ENCODE measurements at places on chromosomes 7 and 10. TPM values are rescaled to one million over a fixed set of nuclear protein-coding genes. Genes with fewer than 3 reads are reported as not detected.
A peak's percentile ranks its signal among the peaks of the same experiment; 100 is the strongest.

The SPDYE5 gene
- not detected for total RNA-seq

DNA sequence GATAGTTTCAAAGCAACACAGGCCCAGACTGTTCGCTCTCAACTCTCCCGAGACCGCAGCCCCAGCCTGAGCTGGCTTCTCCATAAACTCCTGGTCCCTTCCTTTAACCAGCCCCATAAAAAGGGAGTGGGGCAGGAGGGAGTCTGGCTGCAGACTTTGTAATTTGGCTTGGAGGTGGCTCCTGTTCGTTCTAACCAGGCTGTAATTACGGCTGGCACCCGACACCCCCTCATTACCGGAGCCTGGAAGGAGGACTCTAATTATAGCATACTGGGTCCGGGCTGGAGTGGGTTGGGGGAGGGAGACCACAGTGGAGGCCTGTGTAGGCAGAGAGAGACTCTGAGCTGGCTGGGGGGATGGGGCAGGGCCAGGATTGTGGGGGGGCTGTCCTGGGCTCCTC, 49.7 kb downstream of the UNC5B start:
- no peak for DNase-seq

DNA sequence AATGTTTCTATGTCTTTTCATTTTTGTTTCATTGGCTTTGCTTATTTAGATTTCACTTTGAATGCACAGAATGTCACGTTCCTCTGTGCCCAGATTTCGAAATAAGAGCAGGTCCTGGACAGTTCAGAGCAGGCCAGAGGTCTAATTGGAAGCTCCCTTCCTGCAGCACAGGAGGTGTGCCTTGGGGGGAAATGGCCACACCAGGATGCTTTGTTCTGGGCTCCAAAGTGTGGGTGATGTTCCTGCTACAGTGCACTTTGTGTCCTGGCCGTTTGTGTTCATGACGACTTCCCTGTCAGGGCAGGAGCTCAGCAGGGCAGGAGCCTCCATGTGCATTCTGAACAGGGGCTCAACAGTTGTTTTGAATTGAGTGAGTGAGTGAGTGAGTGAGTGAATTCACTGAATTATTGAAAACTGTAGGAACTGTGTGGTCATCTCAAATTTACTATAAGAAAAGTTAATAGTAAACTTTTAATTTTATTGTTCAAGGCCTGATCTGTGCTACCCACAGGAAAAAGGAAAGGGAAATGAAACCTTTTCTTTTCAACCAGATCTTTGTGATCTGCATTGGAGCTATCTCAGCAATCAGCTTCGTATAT, 109.5 kb upstream of the GJD4 start:
- no peak for DNase-seq

The TCAF2 gene
- total RNA-seq, result 0.55 TPM

GRCh38 chr10:74675484-74675883, 150.9 kb upstream of the KAT6B start:
- DNase-seq, result no peak

GRCh38 chr10:25308278-25308677, 133.5 kb downstream of the GPR158 start:
- no peak for DNase-seq

GRCh38 chr10:95237376-95238170, 43.5 kb downstream of the ACSM6 start:
- no peak for DNase-seq

The SYCE1 gene
- 0.84 TPM for total RNA-seq

The AOAH gene
- 4.8 TPM for total RNA-seq

DNA sequence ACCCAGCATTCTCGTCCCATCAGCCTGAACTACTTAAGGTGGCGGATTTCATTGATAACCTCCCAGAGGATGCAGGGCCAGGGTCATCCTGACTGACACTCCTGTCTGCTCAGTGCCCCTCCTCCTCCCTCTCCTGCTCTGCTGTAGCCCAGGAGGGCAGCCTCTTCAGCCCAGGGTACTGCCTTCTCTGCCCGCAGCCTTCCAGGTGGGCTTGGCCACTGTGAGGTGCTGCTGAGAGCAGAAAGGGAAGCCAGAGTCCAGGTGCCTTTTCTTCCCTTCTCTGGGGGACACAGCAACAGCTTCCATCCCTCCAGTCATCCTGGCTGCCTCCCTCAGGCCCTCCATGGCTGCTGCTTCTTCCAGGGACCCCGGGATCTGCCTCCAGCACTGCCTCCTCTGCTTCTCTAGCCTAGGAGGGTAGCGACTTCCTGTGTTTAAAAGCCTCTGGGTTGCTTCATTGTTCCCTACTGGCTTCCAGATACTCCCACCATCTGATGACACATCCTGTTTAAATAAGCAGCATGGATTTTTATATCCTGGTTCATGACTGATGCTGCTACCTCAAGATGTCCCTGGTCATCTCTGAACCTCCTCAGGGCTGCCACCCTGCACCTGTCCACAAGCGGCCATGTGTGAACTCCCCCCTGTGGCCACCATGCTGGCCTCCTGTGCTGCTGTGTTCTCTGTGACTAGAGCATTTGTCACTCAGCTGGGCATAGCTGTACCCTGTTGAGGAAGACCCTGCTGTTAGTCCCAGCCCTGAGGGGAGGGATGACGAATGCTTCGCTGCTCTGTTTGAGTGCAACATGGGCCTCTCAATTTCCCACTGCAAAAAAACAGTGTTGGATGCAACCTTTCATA, 55.8 kb downstream of the AKR1C4 start:
- no peak for DNase-seq

- no peak for DNase-seq
These were observed 286.2 kb downstream of the RPS24 start for GRCh38 chr10:78319841-78320240.

DNA sequence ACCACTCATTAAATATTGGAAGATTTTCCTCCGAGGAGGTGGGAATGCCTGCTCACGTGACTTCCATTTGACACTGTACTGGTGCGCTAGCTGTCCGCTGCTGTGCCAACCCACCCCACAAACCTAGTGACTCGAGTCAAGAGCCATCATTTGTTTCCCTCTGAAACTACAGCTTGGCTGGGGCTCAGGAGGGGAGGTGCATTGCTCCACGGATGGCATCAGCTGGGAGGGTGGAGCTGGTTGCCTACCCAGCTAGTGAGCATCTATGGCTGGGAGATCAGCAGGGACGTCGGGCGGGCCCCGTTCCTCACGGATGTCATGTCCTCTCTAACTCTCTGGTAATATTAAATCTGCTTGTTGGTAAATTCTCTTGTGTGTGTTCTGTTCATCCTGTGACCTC, 9.5 kb upstream of the FOXL3 start:
- DNase-seq, result peak; percentile 5

GRCh38 chr7:151308256-151308655, 33.4 kb upstream of the NUB1 start:
- no peak for DNase-seq

DNA sequence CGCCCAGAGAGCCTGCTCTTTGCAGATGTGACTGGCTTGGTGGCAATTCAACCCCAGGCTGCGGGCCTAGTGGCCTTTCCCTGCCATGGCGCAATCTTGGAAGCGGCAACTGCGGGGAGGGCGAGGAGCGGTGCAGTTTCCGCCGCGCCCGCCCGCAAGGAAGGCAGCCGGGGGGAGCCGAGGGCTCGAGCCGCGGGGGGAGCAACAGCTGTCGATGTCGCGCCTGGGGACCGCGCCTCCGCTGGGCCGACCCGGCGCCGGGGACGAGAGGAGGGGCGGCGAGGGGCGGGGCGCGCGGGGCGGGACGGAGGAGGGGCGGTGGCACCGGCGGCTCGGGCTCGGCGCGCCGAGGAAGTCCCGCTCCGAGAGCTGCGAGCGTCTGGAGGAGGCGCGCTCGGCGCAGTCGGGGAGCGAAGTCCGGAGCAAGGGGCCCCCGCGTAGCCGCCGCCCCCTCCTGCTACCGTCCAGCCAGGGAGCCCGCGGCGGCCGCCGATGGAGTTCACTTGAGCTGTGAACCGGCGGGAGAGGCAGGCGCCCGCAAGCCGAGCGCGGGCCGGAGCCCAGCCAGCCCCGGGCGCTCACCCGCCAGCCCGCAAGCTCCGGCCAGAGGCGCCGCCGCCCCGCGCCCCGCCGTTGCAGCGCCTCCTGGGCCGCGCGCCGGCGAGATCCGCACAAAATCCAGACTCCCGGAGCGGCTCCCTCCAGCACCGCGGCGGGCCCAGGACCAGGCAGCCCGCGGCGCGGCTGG, 438.1 kb upstream of the GALNT17 start:
- DNase-seq, result peak; percentile 75

DNA sequence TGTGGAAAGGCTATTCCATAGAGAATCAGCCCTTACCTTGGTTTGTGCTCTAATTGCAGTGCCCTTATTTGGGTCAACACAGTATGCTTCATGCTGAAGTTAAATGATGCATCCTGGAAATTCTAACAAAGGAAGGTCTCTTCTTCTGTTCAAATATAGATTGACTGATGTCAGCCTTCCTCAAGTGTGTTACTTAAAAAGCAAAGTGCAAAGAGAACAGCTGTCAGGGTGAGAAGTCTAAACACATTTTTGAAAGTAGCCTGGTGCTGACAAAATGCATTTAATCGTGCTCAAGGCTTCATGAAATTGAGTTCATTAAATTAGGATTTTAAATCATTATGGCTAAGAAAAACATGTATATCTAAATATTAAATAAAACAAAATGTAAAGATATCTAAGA, 19.5 kb downstream of the AGR2 start:
- no peak for DNase-seq

GRCh38 chr7:66182920-66183319, 22.2 kb upstream of the TPST1 start:
- DNase-seq, result no peak

DNA sequence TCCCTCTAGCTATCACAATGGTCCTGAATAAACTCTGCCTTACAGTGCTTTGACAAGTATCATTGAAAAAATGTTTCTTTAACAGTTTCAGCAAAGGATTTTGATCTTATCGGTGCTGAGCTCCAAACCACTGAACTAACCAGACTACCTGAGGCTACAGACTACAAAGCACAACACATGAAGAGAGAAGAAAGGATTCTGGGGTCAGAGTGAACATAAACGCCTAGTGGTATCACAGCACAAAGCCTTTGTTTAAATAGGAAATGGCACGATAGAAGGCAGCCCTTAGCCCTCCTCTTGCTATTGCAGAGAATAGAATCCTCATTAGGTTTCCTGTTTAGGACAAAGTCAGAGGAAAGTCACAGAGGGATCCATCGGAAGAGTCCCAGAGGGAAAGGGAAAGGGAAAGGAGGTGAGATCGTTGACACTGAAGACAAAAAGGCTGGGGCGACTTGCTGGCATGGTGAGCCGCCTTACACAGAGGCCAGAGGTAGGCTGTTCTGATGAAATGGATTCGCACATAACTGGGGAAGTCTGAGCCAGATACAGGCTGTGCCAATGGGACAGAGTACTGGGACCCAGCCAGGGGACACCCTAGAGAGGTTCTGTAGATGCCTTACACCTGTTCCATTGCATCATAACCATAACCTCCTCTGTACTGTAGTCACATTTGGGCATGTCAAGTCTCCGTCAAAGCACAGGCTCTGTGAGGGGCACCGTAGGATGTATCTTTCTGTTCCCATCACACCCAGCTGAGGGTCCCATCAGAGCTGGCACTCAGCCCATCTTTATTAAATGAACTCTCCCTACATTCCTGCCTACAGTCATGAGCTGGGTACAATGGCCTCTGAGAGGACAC, 71.5 kb downstream of the XPNPEP1 start:
- DNase-seq, result no peak

- DNase-seq, result peak; percentile 17
These were observed 80.8 kb downstream of the NKX6-2 start for GRCh38 chr10:132705173-132705572.

DNA sequence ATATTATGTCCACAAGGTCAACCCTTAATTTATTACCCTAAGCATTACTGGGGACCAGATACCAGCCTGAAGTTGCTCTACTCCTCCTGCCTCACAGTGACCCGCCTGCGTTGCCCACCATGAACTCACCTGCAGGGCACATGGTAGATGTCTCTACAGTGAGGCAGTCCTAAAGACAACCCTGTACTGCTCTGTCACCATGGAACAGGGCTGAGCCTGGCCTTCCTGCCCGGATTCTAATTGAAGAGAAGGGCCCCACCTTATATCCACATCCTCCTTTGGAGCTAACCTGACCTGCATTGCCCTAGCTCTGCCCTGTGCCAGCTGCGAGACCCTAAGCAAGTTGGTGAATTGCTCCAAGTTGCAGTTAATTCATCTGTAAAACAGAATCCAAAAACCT, 4.1 kb downstream of the SH3PXD2A start:
- no peak for DNase-seq

DNA sequence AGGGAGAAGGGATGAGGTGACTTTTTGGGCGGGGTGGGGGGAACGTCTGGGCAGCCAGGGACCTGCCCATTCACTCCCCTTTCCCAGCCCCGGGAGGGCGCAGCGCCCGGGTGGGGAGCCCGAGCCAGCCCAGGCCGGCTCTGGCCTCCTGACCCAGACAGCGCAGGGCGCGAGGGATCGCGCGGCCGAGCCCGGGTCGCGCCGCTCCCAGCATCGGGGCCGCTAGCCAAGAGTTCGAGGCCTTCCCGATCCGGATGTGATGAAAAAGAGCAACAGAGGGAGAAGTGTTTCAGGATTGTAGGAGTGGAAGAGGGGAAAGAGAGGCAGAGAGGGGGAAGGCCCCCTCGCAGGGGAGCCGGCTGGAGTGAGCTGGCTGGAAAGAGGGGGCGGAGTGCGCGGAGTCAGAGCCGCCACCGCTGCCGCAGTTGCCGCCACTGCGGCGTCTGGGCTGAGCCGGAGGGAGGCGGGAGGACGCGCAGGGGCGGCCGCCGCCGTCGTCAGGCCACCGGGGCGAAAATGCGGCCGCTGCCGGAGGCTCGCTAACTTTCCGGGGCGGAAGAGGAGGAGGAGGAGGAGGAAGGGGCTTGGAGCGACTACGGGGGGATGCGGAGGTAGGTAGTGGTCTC, at the start of gene MDFIC:
TSS of gene MDFIC (plus strand) at position 69 of the 626 bp plus-strand sequence. CDS start 940 bp downstream, outside the sequence.
- DNase-seq, result peak; percentile 74

The LRGUK gene
- 0.12 TPM for total RNA-seq

GRCh38 chr7:133983685-133984419, 143.3 kb upstream of the LRGUK start:
- DNase-seq, result no peak

The MUC12 gene
- 0.35 TPM for total RNA-seq

DNA sequence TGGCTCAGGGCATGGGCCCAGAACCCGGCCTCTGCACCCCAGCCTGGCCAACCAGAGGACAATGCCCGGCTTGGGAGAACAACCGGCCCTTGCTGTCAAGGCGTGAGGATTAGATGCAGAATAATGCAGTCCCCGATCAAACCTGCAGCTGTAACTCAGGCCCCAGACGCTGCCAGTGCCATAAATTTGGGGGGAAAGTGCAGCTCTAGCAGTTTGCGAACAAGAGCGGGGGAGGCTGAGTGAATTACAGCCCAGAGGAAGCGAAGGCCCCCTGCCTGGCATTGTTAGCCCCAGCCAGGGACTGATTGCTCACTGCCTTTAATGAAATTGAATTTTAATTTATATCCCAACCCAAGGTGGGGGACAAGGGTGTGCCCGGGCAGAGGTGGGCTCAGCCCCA, 38.0 kb upstream of the GNA12 start:
- no peak for DNase-seq

The ADAM8 gene
- 3.8 TPM for total RNA-seq

Measured in left cardiac atrium (tissue), 4 donors.